ENCODE measurements at places on chromosomes 7 and 10. TPM values are rescaled to one million over a fixed set of nuclear protein-coding genes. Genes with fewer than 3 reads are reported as not detected.

DNA sequence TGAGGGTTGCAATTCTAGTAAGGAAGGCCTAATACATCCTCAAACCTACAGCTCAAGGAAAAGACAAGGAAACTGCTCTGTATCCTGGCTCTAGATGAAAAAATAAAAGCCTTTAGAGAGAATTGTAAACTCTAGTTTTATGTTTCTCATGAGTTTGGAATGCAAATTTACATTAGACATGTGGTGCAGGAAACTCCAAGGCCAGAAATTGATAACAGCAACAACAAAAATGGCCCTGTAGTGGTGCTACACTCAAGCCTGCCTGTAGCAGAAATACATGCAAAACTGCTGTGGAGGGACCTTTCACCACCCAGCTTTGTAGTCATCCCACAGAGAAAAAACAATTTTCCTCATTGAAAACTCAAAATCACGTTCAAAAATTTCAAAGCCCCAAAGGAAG is 546.7 kb upstream of the LRRN3 start:
- H3K27ac ChIP-seq: no peak overlapping the region
- no peaks in the 10 kb centered on the region for H3K36me3 ChIP-seq
- no peak for DNase-seq
- no peaks in the 10 kb centered on the region for H3K27me3 ChIP-seq

- H3K4me3 ChIP-seq: no peak overlapping the region
- H3K27ac ChIP-seq: no peak overlapping the region
- no peaks in the 10 kb centered on the region for H3K27me3 ChIP-seq
- peaks cover 34% of the 10 kb centered on the region for H3K4me1 ChIP-seq
- no peak for DNase-seq
Measured at GRCh38 chr7:50742401-50742800, 40.3 kb downstream of the GRB10 start.

DNA sequence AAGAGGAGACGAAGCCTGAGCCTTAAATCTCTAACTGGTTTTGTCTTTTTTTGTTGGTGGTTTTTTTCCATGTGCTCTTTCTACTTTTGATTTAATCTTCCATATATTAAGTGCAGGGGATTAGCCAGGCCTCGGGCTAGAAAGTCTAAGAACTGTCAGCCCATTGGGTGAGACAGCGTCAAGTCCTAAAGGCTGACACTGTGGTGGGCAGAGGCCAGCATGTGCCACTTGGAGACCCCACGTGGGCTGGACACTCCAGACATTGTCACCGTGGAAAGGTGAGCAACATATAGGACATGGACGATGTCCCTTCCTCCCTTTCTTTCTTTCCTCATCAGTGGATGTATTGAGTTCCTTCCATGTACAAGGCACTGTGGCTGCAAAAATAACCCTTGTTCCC is 129.3 kb downstream of the TMEM178B start:
- H3K4me3 ChIP-seq: no peak overlapping the region
- H3K27ac ChIP-seq: no peak overlapping the region
- no peaks in the 10 kb centered on the region for H3K36me3 ChIP-seq
- H3K4me1 ChIP-seq: no peaks in the 10 kb centered on the region
- no peaks in the 10 kb centered on the region for H3K27me3 ChIP-seq

SCIN gene
- total RNA-seq: 0.93 TPM

CH25H gene
- total RNA-seq: 1.8 TPM

SUN3 gene
- total RNA-seq: not detected

TWIST1 gene
- 6.2 TPM for total RNA-seq
